ENCODE measurements at places on chromosomes 5 and 9. TPM values are rescaled to one million over a fixed set of nuclear protein-coding genes. Genes with fewer than 3 reads are reported as not detected.
A peak's percentile ranks its signal among the peaks of the same experiment; 100 is the strongest.

The SLC34A3 gene
- 0.49 TPM for total RNA-seq

DNA sequence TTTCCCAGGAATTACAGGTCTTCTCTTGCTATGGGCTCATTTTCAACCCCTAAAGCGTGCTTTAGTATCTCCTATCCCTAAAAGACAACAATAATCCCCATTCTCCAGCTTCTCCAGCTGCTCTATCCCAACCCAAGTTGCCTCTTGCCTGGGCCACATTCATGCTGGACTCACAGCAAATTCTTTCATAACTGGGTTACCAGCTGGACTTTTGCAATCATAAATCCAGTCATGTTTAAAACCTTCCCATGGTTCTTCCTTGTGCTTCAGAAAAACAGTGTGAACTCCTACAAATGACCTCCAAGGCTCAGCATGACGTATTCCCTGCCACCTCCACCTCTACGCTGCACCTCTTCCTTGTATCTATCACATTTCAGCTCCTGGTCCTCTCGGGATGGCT, 346.9 kb downstream of the GADD45G start:
- DNase-seq = no peak

DNA sequence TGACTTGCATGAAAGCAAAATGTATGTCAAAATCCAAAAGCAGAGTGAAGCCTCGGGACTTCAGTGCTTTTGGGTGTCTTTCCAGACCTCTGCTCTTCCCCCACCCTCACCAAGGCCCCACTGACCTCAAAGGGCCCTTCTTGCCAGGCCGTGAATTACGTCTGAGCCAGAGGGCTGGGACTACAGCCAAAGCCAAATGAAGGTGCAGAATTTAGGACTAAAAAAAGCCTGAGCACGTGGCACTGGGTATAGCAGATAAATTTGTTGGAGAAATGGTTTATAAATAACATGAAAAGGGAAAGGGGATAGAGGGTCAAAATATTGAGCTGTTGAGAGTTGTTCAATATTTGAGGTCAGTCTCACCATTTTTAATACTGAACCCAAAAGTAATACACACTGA, 163.4 kb downstream of the GHR start:
- DNase-seq = no peak

- DNase-seq = no peak
Observed at GRCh38 chr5:36422952-36423351, 121.2 kb upstream of the RANBP3L start.

The WNT8A gene
- total RNA-seq = not detected

DNA sequence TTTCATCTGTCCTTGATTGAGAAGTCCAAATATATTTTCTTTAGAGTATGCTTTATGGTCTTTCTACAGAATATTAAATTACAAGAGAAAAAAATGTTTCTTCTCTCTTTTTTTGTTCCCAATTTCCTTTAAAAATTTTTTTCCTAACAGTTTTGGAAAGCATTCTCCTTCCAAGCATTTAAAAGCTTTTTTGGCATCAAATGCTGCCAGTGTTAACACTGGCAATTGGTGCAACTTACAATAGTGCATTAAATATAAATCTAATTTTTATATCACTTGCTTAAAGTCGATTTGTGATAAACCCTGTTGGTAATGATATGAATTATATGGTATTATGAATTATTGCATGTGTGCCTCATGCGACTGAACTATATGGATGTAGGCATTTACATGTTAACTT, 165.9 kb upstream of the ELL2 start:
- DNase-seq = no peak

DNA sequence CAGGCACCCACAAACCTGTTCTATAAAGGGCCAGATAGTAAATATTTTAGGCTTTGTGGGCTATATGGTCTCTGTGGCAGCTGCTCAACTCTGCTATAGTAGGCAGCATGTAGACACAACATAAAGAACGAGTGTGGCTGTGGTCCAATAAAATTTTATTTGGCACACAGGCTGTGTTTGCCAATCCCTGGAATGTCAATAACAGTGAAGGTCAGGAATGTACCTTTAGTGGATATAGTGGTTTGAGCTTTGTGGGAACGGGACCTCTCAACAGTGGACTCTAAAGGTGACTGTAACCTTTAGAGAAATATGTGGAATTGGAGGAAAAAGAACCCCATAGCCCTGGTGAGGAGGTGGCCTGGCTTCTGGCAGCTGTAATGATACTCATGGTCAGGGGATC, 145.2 kb downstream of the MAST4 start:
- DNase-seq = no peak

- DNase-seq = peak; percentile 98
Observed at GRCh38 chr9:130712564-130713285, 19.1 kb downstream of the EXOSC2 start.

DNA sequence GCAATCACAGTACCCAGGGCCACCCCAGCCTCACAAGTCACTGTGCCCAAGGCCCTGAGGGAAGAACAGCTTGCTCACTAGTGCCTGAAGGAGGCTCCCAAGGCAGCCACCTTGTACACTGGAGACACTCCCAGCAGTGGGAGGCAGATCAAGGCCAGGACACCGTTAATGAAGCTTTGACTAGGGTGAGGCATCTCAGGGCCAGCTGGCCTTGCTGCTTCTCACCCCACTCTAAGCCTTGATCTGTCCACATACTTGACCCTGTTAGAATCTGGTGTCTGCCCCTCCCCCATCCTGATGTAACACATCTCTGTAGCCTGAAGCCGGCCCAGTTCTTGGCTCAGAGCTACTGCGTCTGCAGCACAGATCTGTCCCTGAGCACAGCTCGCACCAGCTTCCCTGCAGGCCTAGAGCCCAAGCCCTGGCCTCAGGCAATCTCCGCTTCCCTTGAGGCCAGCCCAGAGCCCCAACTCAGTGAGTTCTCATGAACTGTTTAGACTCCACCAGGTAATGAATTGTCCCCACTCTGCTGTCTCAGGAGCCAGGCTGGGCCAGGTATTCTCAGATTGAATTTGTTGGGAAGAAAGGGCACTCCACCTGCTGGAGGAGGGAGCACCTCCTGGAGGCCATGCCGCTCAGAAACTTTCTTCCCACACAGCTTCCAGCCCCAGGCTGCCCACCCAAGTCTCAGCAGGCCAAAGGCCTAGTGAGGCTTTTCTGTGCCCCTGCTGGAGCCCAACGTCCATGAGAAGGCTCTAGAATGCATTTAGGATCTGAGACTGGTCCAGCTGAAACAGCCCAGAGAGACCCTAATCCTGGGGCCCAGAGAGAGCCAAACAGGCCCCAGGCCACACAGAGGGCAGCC, 13.4 kb upstream of the JADE2 start:
- peak; percentile 71 for DNase-seq

GRCh38 chr9:100784755-100785154, 206.9 kb downstream of the CAVIN4 start:
- no peak for DNase-seq

GRCh38 chr5:134586866-134587524, 45.6 kb downstream of the SAR1B start:
- peak; percentile 78 for DNase-seq

- no peak for DNase-seq
Observed at GRCh38 chr9:99485459-99485858, 263.4 kb downstream of the SEC61B start.

GRCh38 chr5:166649676-166650075, 1641.8 kb upstream of the WWC1 start:
- no peak for DNase-seq

The PCDHA4 gene
- total RNA-seq = 8.0 TPM

- no peak for DNase-seq
Observed at GRCh38 chr5:110270-110888, 18.4 kb downstream of the PLEKHG4B start.

The CTSV gene
- total RNA-seq = 2.5 TPM

- DNase-seq = no peak
Observed at GRCh38 chr9:6590772-6591384, 54.7 kb downstream of the GLDC start.

DNA sequence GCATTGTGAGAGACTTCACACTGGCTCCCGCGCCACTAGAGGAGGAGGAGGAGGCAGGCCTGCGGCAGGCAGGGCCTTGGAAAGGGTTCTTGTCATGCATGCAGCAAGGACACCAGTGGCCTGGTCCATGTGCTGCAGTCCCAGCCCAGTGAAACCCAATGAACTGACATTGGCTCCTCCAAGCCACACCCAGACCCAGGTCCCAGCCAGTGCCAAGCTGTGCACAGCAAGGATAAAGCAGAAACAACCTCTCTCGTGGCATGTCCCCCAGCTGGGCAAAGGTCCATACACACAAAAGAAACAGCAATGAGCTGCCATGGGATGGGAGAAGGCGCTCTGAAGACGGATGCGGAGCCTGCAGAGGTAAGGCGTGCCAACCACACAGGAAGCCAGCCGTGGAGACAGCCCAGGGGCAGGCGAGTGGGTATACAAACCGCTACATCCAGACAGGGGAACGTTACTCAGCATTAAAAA, 89.2 kb downstream of the SEMA4D start:
- DNase-seq = peak; percentile 65

The ANKRD20A1 gene
- total RNA-seq = 3.0 TPM
